MCF 10A (cell line): ENCODE measurements at places on chromosomes 6 and 20.

DNA sequence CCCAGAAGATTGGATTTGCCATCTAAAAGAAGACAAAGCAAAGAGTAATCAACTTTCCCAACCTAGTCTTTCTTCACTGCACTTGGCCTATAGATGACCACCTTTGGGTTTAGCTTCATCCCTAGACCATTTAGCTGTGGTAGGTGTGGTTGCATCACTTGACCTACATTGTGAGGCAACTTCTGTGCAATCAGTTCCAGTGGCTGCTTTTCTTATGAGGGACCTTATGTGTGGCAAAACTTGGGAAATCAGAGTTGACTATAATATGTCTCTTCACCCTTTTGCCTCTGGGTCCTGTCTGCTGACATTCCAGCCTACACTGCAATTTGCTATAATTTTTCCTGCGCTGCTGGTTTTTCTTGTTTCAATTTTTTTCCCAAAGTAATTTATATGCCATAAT is 55.2 kb downstream of the PRDM13 start:
- DNase-seq = no peak

GRCh38 chr20:7392542-7393206 is 547.6 kb downstream of the HAO1 start:
- DNase-seq = no peak

GRCh38 chr20:48102931-48103660 is 317.8 kb upstream of the SULF2 start:
- no peak for DNase-seq

- peak; percentile 79 for DNase-seq
Measured at GRCh38 chr20:39048000-39048696, 86.0 kb downstream of the DHX35 start.

- no peak for DNase-seq
Measured at GRCh38 chr20:46979603-46980241, 85.1 kb downstream of the EYA2 start.

DNA sequence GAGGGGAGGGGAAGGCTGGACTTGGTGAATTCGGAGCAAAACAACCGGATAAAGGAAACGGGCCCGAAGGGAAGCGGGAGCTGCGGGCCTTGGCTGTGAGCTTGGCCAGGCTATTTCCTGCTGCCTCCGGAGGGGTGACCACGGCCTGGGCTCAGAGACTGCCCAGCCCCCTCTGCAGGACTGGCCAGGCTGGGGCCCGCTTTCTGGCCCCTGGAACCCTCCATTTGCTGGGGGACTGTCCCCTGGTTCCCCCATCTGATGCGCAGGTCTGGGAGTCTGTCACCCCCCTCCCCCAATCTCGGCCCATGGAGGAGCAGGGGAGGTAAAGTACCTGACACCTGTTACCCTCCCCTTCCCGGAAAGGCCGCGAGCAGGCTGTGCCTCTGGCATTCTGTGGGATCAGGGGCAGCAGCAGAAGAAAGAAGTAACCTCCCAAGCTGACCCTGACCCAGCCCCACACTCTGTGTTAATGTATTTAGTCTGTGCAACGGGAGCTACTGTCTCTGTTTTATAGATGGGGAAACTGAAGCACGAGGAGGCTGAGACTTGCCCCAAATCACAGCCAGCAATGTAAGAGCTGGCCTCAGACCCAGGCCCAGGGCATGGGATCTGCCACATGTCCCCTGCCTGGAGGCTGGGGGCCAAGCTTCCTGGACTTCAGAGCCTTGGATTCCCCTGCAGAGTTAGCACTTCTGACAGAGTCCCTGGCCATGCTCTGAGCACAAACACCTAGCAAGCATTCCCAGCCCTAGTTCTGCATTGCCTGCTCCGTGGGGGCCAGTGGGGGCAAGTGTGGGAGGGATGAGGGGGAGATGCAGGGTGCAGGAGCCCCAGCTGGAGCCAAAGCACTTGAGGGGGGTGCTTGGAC is 3.5 kb downstream of the C20orf204 start:
- DNase-seq = no peak

DNA sequence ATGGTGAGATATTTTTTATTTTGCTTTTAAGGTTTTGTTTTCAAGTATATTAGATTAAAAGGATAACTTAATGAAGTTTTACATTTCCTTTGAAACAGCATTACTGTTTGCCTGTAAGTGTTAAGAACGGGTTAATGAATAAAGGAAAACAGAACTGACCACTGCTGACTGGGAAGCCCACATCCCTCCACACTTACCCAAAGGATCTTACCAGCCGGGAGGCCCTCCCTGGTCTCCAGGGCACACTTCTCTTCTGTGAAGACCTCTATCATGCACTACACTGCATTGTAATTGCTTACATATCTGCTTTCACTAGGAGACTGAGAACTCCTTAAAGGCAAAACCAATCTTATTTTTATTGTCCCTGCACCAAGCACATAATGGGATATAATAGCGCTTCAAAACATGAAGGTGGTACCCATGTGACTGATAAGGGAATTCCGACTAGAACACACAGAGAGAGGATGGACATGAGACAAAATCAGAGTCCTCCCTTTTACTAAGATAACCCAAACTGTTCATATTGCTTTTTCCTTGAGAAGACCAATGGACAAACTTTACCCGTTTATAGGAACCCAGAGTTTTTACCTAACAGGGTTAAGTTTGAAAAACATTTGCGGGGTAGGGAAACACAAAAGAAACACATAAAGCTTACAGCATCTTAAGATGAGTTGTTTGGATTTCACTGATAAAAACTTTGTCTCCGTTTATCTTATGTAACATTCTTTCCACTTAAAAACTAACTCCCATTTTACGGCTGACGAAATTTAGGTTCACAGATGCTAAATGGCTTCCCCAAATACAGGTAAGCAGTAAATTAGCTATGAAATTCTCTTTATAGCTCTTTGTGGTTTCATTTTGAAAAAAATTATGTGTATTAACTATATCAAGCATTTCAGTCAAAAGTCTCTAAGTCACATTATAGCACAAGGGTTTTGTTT is 8.7 kb downstream of the EZR start:
- DNase-seq = no peak

GRCh38 chr6:105135056-105135455 is 44.8 kb downstream of the POPDC3 start:
- peak; percentile 21 for DNase-seq

DNA sequence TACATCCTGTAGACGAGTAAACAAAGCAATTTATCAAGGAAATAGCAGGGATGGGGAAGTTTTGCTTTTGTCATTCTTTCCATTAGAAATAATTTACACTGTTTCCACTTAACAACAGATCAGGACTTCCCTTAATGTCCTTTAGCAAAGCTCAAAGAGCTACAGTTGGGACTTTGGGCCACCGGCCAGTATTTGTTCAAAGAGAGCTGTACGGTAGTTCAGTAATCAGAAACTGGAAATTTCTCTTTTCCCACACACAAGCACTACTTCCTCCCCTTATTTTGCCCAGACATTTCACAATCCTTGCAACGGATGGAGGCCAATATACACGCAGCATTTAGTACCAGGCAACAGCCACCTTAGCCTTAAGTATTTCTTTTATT is 12.1 kb upstream of the HINT3 start:
- peak; percentile 93 for DNase-seq

DNA sequence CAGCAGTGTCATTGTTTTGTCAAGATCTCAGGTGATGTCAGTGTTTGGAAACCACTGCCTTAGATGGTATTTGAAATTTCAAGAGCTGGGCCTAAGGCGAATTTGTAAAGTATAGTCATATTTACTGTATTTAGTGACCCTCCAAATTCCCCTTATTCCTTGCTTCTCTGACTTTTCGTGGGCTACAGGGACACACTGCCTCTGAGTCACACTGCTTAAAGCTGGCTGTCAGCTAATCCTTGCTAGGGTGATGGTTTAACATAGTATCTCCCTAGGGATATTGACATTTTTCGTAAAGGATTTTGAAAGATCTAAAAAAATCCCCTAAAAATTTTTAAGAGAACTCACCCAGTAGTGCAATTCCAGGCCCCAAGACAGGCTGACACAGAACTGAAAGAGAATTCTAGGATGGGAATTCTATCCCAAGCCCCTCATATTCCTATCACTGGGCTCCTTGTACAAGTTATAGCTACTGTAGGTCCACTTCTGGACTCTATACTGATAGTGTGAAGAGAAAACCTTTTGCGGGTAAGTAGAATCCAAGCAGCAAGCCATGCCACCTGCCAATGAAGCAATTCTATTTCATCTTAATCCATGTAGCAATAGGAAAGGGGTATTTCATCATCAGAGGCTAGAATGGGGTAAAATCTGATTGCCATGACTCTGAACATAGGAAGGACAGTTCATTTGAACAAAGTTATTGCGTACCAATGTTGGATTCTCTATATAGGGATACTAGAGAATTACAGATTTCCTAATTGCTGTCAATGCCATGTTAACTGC is 4.3 kb downstream of the BMP6 start:
- DNase-seq = peak; percentile 43

DNA sequence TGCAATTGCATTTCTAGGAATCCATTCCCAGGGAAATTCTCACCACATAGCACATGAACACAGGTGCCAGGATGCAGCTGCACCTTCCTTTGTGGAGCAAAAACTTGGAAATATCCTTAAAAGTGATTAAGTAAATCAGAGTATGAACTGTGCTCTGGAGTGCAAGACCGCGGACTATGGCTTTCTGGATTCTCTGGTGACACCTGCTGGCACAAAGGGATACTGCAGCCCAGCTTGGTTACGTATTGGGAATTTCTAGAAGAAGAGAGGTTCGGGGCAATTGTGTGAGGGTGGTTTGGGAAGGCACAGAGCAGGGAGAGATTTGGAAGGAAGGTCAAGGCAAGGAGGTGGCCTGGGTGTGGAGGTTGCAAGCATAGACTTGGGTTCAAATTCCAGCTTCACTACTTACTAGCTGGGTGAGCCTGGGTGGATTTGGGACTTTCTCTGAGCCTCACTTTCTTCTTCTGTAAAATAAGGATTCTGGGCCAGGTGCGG is 15.9 kb upstream of the PEDS1 start:
- peak; percentile 80 for DNase-seq

GRCh38 chr6:34900321-34901031 is 11.4 kb downstream of the ANKS1A start:
- DNase-seq = no peak

GRCh38 chr6:91710342-91710741 is 1123.5 kb upstream of the MAP3K7 start:
- no peak for DNase-seq

- DNase-seq = no peak
Measured at GRCh38 chr6:130557481-130558112, 191.8 kb downstream of the TMEM200A start.

DNA sequence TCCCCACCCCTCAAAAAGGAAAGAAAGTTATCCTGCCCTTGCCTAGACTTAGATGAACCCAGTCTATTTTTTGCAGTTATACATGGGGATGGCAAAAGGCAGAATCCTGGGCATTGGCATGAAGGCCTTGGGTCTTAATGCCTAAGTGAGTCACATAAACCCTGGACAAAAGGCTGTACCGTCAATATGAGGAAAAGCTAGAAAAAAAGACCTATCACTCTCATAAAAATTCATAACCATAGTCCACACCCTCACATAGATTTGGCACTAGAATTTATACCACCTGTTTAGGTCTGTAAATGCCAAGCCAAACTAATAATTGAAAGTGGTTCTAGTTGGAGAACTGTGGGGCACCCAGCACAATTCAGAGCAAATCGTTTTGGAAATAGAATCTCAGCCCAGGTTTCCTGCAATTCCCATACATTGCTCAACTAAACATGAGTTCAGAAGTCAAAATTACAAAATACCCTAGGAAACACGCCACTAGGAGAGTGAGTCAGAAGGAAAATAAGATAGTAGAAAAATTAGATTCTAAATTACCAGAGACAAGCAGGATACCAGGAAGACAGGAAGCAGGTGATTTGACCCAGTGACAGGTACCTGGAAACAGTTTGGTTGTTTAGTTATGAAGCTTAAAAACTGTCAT is 70.4 kb upstream of the FUCA2 start:
- DNase-seq = peak; percentile 85

- DNase-seq = no peak
Measured at GRCh38 chr6:139030228-139030963, 1.9 kb downstream of the ABRACL start.

DNA sequence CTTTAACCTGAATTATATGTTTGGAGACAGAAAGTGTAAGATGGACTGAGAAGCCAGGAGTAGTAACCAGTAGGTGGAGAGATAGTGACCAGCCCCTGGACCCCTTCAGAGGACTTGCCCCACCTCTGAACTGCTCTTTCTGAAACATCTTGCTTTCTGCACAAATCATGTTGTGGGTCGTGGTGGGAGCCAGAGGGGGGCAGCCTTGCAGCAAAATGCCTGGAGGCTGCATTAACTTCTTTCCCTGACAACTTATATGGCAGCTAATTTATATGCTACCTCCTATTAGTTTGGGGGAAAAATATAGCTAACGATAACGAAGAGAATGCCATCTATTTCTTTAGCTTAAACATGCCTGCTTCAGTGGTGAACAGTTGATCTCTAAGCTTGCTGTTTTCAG is 859.8 kb downstream of the MAFB start:
- DNase-seq = no peak

DNA sequence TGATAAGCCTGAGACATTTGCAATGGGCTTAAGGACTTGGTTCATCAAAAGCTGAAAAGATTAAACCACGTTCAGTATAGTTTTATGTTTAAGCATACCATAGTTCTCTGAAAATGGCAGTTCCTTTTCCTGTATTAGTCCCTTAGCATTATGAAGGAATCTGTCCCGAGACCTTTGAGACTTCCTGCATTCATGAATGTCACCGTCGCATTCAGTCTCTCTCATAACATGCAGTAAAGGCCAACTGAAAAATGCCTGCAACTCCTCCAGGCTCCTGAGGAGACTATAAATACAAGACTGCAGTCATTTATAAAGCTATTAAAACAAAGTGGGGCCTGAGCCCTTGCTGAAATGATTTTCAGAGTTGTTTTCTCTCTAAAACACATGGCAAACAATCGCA is 129.1 kb downstream of the SYCP2 start:
- DNase-seq = no peak

DNA sequence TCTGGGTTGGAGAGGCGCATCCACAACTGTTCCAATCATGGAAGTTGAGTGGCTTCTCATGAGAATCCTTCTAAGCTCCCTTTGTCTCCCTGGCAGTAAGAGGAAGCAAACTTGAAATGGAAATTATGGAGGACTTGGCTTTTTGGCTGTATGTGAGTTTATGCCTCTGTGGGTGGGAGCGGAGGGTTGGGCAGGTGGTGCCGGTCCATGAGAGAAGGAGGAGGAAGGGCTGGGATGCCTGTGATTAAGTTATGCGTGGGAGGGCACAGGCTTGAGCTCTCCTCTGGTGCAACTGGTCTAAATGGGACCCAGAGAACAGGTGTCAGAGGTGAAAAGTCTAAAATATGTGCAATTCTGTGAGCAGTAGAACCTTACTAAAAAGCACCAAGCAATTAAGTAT is 2.2 kb downstream of the PHACTR3 start:
- DNase-seq = no peak

- DNase-seq = peak; percentile 70
Measured at GRCh38 chr6:53956068-53956711, 155.1 kb upstream of the MLIP start.
